Activated T-cell treated with anti-CD3 and anti-CD28 coated beads, Interleukin-2, amount 50 U/mL, for 72 hours (primary cell): ENCODE measurements at places on chromosomes 5 and 9. TPM values are rescaled to one million over a fixed set of nuclear protein-coding genes. Genes with fewer than 3 reads are reported as not detected.

GRCh38 chr9:86940774-86941173 is 6.5 kb downstream of the GAS1 start:
- H3K27me3 ChIP-seq, result peaks cover 75% of the 10 kb centered on the region
- no peak overlapping the region for H3K27ac ChIP-seq
- H3K4me3 ChIP-seq, result no peak overlapping the region
- DNase-seq, result no peak

GRCh38 chr5:149938791-149939358 is 5.7 kb downstream of the PDE6A start:
- peak overlapping the region; percentile 70 for H3K4me3 ChIP-seq
- H3K27me3 ChIP-seq, result peaks cover 33% of the 10 kb centered on the region
- peak; percentile 39 for DNase-seq

- H3K27ac ChIP-seq, result no peak overlapping the region
- H3K27me3 ChIP-seq, result peaks cover 70% of the 10 kb centered on the region
- no peaks in the 10 kb centered on the region for H3K36me3 ChIP-seq
These were observed 4.4 kb upstream of the MSX2 start for GRCh38 chr5:174719793-174720611.

DNA sequence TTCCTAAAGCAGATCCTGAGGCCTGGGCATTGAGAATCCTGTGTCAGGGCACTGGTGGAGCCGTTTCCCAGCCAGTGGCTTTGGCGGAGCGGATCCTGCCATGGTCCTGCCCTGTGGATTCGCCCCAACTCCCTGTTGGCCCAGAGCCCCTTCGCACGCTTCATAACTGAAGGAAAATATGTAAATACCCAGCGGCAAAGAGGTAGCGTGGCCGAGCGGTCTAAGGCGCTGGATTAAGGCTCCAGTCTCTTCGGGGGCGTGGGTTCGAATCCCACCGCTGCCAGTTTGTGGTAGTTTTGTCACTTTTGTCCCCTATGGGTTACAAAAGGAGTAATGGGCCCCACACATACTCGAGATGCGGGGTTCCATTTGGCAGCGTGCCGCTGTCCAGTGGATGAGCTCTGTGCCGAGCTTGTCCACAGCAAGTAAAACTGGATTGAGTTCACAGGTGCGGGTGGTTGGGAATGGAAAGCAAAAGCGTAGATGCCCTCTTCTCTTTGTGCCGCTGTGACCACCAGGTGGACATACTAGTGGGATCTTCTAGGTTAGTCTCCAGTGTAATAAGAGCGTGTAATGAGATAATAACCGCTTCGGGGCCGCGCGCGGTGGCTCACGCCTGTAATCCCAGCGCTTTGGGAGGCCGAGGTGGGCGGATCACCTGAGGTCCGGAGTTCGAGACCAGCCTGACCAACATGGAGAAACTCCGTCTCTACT is 17.3 kb downstream of the TRIM7 start:
- H3K4me1 ChIP-seq, result peaks cover 53% of the 10 kb centered on the region
- peak overlapping the region; percentile 100 for H3K27ac ChIP-seq
- peaks cover 2% of the 10 kb centered on the region for H3K36me3 ChIP-seq
- H3K4me3 ChIP-seq, result peak overlapping the region; percentile 100

DNA sequence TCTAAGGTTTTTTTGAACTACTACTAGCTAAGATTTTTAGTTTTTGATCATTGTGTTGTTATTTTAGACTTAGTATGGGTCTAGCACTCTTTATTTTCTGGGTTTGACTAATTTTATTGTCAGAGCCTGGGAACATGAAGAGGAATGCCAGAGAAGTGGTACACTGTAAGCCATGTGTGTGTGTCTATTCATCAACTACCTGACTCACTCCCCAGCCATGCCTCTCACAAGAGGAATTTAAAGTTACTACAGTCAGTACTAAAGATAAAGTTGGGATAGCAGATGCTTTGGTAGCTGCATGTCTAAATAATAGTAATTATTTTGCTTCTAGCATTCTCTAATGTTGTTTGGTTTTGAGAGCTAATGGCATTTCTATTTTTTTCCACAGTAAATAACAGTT is 264.8 kb downstream of the CSNK1G3 start:
- no peaks in the 10 kb centered on the region for H3K4me1 ChIP-seq
- H3K4me3 ChIP-seq, result no peak overlapping the region
- no peaks in the 10 kb centered on the region for H3K36me3 ChIP-seq
- no peak overlapping the region for H3K27ac ChIP-seq
- no peaks in the 10 kb centered on the region for H3K27me3 ChIP-seq
- DNase-seq, result no peak

GRCh38 chr9:101508211-101508610 is 25.4 kb upstream of the RNF20 start:
- no peak overlapping the region for H3K27ac ChIP-seq

DNA sequence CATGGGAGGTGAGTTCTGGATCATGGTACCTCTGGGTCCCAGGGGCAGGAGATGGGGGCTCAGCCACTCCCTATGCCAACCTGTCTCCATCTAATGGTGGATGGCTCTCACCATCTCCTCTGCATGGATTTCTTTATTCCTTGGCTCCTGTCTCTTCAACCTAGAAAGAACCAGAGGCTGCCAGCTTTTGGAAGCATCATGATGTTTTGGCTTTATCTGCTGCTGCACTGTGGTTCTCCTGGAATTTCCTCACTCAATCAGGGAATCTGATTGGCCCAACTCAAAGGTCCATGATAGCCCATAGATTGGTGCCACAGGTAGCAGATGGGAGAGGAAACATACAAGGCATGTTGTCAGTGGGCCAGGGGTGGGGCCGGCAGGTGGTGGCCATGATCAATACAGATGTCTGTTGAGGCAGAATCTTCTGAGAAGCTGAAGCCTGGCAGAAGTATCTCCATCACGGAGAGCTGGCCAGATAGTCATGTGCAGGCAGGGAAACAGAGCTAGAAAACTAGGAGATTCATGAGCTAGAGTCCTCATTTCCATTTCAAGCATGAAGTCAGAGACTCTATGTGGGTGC is 158.2 kb downstream of the MACROH2A1 start:
- peaks cover 3% of the 10 kb centered on the region for H3K4me1 ChIP-seq
- H3K36me3 ChIP-seq, result no peaks in the 10 kb centered on the region
- no peak for DNase-seq
- H3K27me3 ChIP-seq, result no peaks in the 10 kb centered on the region

DNA sequence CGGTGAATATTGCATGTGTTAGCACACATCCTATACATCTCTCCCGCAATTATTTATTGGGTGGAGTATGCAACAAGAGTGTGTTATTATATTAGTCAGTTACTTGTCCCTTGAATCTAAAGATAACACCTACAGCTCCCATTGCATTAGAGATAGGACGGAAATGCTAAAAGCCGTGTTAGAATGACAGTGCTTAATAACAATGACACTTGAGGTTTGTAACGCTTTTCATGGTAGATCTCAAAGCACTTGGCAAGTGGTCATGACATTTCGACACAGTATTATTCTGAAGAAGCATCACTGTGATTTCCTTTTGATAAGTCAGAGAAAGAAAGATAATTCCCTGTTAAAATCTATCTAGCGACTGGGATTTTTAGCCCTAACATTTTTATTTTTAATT is 33.4 kb upstream of the TRIO start:
- peaks cover 22% of the 10 kb centered on the region for H3K4me1 ChIP-seq
- no peaks in the 10 kb centered on the region for H3K36me3 ChIP-seq
- H3K4me3 ChIP-seq, result peak overlapping the region; percentile 78
- H3K27ac ChIP-seq, result no peak overlapping the region
- peaks cover 62% of the 10 kb centered on the region for H3K27me3 ChIP-seq

DNA sequence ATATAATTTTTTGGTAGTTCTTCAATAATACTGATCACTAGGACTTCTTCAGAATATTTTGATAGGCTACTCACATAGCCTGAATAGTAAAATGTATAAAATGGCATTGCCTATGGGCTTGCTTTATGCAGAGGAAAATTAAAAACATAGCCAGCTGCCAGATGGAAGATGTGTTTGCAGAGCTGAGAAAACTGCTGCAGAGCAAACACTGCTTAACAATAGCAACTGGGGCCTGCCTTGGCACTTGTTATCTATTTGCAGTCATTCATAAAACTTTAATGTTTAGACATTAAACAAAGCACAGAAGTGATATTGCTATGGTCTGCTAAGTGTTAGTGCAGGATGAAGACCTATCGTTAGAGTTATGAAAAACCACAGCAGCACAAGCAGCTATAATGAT is 151.5 kb upstream of the SMC2 start:
- H3K4me3 ChIP-seq, result no peak overlapping the region
- H3K4me1 ChIP-seq, result no peaks in the 10 kb centered on the region
- no peaks in the 10 kb centered on the region for H3K36me3 ChIP-seq
- no peak overlapping the region for H3K27ac ChIP-seq
- no peak for DNase-seq

DNA sequence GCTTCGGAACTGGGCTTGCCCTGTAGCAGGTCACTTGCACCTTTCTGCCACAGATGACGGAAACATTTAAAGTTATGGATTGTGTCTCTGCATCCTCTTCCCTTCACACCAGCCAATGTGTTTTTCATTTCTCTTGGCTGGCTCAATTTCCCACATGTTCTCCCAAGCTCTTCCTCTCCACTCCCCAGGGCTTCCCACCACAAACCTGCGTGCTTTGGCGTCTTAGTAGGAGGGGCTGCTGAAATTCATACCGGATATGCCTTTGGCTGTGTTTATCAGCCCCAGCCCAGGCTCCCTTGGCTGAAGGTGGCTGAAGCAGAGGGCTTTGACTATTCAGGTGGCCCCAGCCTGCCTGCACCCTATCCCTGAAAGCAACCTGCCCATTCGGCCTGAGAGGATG is 32.1 kb downstream of the ADRB2 start:
- DNase-seq, result no peak
- peaks cover 14% of the 10 kb centered on the region for H3K4me1 ChIP-seq
- no peak overlapping the region for H3K4me3 ChIP-seq
- H3K36me3 ChIP-seq, result peaks cover 1% of the 10 kb centered on the region
- H3K27me3 ChIP-seq, result peaks cover 17% of the 10 kb centered on the region

FBXW5 gene
- total RNA-seq, result 67.7 TPM

MRNIP gene
- total RNA-seq, result 33.3 TPM

POU5F2 gene
- 0.93 TPM for total RNA-seq

SLC25A48 gene
- not detected for total RNA-seq

TNFSF15 gene
- total RNA-seq, result 0.19 TPM
